GM12864 (cell line): ENCODE measurements at places on chromosomes 11 and 22.

- no peak for DNase-seq
Measured at GRCh38 chr11:16169956-16170847, 186.1 kb downstream of the SOX6 start.

- no peak for DNase-seq
Measured at GRCh38 chr22:43828998-43829782, 17.1 kb upstream of the EFCAB6 start.

- no peak for DNase-seq
Measured at GRCh38 chr22:48772286-48772907, 1055.3 kb downstream of the BRD1 start.

- DNase-seq: no peak
Measured at GRCh38 chr11:64252003-64252872, 908 bp downstream of the PLCB3 start.

DNA sequence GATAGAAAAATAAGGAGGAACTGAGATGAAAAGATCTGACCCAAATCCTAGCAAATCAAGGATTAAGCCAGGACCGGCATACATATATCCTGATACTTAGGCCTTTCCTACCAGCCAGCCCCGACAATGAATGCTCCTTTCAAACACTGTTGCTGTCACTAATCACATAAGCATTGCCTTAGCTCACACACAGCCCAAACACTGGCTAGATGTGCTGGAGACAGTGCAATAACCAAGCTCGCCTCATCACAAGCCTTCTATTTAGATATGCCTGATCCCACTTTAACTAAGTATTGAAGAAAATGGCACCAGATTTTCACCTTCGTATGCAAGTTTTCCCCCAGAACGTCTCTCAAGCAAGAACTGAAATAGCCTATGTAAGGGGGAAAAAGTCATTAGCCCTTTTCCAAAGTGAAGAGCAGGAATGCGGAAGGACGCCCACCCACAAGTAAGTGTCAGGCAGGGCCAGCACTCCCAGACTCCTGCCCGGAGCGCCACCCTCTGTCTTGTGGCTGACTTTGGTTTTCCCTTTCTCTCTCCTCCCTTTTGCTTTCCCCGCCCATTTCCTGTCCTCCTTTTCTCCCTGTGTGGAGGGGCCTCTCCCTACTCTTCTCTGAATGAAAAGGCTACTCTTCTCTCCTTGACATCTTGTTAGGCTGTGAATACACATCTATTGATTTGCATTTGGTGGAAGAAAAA lies 8.9 kb upstream of the OPCML start:
- no peak for DNase-seq

DNA sequence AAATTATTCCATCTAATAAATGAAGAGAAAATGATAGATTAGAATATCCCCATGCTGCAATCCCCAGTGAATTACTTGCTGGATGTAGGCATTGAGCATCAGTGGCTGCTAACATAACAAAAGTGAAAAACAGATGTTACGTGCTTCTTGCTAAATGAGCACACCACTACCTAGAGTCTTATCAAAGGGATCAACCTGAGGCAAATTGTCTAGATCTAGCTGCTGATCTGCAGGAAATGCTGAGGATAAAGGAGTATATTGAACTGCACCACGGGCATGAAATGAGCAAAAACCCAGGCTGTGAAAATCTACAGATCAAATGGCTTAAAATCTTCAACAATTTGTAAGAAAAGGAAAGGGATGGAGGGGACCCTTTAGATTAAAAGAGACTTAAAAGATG lies 45.3 kb upstream of the SCUBE2 start:
- DNase-seq: no peak

GRCh38 chr11:1336836-1337646 lies 27.6 kb upstream of the TOLLIP start:
- no peak for DNase-seq

- no peak for DNase-seq
Measured at GRCh38 chr11:118856314-118856713, 27.4 kb upstream of the CXCR5 start.
